HL-60 (cell line): ENCODE measurements at places on chromosomes 12 and 14.

- no peak for DNase-seq
Observed at GRCh38 chr14:102221026-102221425, 81.3 kb downstream of the WDR20 start.

- DNase-seq = peak; percentile 84
Observed at GRCh38 chr12:109844983-109845823, 12.0 kb upstream of the TRPV4 start.

DNA sequence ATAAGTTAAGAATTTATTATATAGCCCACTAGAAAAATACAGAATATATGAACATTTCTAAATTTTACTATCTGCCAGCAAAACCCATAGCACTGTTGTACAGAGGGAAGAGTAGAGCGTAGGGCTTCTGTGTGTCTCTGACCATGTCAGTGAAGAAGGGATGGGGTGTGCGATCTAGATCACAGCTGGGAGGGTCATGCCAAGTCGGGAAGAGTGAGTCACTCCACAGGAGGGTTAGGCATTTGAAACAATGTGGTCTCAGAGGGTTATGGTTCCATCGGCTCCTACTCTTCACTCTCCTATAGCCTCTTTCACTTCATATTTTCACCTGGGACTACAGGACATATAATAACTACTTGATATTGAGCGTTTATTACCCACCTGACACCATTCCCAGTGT lies 185.1 kb upstream of the DDHD1 start:
- no peak for DNase-seq

GRCh38 chr14:75980856-75981255 lies 939 bp downstream of the TGFB3 start:
- no peak for DNase-seq

DNA sequence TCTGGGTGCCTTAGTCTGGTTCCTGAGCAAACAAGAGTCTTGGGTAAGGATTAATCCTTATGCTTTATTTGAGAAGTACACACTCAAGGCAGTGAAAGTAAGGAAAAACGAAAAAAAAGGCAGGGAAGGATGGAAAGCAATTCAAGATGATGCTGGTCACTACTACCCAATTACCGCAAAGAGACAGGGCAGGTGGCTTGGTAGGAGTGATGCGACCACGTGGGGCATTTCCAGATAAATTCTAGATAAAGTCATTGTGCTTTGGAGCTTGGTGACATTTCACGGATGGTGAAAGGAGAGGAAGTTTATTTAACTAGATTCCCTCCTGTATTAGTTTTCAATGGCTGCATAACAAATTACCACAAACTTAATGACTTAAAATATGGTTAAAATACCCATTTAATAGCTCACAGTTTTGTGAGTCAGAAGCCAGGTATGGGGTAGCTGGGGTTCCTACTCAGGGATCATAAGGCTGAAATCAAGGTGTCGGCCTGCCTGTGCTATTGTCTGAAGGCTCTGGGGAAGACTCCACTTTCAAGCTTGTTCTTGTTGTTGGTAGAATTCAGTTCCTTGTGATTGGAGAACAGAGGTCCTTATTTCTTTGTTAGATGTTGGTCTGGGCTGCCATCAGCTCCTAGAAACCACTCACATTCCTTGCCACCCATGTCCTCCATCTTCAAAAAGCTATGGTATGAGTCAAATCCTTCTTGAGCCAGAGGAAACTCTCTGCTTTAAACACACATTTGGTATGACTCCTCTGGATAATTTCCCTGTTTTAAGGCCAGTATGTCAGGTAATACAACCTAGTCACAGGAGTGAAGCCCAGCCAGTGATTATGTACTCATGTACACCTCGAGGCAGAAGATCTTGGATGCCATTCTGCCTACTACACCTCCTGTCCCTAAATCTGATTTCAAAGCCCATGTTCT lies 5.6 kb upstream of the HMGA2 start:
- no peak for DNase-seq

GRCh38 chr12:125503128-125503527 lies 437.9 kb downstream of the AACS start:
- DNase-seq = no peak

GRCh38 chr12:24928131-24928530 lies 20.8 kb downstream of the BCAT1 start:
- DNase-seq = no peak

DNA sequence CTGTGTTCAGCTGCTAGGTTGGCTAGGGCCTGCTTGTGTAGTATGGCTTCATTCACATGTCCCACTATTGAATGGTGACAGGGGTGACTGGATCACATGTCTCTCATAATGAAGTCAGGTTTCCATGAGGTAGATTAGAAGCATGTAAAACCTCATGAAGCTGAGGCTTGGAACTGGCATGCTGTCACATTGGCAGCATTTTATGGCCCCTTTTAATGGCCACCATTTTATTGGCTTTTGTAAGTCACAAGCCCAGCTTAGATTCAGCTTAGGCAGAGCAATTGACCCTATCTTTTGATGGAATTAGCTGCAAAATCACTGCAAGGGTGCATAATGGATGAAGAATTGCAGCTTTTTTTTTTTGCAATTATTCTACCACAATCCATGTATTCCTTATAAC lies 583.5 kb downstream of the MED13L start:
- DNase-seq = no peak

GRCh38 chr14:81386290-81386745 lies 13.8 kb downstream of the STON2 start:
- no peak for DNase-seq

- DNase-seq = no peak
Observed at GRCh38 chr12:89437231-89437630, 84.9 kb upstream of the DUSP6 start.

DNA sequence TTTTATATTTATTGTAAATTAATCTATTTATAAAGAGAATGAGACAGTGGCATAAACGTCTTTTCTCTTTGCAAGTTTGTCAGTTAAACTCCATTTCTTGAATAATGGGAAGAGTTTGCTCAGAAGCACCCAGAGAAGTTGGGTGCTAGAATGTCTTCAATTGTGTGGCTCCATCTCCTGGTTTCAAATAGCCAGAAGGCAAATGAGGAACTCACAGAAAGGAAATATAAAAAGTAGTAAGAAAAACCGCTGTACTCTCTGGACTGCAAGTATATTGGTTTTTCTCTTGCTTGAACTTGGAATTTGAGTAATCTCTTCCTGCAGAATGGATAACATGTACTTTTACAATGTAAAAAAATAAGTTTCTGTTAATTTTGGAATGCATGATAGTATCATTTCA lies 217.5 kb downstream of the DPY19L2 start:
- no peak for DNase-seq

- DNase-seq = no peak
Observed at GRCh38 chr12:115840159-115840558, 437.3 kb downstream of the MED13L start.

DNA sequence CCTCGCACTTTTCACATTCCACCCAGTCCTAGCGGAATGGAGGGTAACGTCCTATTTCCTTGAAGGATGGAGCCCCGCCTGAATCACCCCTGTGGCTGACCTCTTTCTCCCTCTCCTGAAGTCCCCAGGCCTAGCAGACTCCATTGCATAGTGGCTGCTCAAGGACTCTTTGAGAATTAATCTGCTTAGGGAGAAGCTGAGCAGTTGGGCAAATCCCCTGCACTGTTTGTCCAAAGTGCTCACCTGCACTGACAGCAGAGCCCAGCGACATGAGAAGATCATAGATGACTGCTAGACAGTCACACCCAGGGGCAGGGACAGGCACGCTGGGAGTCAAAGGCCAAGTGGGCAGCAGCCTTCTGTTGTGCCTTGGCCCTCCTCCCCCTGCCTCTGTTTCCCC lies 37.7 kb upstream of the DICER1 start:
- no peak for DNase-seq

GRCh38 chr14:38135106-38135867 lies 72.4 kb upstream of the SSTR1 start:
- no peak for DNase-seq

GRCh38 chr14:100241279-100241678 lies 2.3 kb downstream of the YY1 start:
- no peak for DNase-seq

DNA sequence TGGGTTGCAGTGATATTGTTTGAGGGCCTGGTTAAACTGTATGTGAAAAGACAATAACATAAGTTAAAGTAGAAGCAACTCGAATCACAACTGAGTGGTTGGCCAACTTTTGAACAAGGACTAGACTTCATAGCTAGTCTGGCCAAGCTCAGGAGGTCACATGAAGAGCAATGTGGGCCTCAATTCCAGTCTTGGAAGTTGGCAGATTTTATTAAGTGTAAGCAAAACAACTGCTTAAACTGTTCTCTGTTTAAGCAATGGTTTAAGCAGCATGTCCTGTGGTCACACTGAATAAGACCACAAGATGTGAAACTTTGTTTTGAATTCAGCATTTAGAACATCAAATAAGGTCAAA lies 100.4 kb downstream of the TMTC3 start:
- DNase-seq = no peak

- DNase-seq = no peak
Observed at GRCh38 chr14:34604995-34605394, 25.0 kb downstream of the SNX6 start.

DNA sequence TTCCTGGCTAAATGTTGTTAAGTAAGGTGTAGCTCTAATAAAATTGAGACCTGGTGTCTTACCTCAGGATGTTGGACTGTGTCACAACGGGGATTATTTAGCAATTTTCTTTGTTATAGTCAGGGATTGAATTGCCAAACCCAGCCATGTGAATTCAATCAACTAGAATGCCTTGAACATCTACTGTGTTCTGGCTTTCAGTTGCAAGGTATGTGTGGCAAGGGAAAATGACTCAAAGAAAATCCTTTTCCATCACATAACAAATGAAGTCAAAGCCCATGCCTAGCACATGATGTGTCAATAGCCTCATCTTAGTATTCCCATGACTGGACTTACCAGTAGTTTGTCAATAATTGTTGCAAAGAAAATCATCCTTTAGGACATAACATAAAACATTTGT lies 519.8 kb upstream of the FLRT2 start:
- no peak for DNase-seq

- DNase-seq = no peak
Observed at GRCh38 chr12:61538951-61539350, 721.3 kb upstream of the USP15 start.

GRCh38 chr12:64680235-64680634 lies 69.9 kb downstream of the RASSF3 start:
- DNase-seq = no peak

DNA sequence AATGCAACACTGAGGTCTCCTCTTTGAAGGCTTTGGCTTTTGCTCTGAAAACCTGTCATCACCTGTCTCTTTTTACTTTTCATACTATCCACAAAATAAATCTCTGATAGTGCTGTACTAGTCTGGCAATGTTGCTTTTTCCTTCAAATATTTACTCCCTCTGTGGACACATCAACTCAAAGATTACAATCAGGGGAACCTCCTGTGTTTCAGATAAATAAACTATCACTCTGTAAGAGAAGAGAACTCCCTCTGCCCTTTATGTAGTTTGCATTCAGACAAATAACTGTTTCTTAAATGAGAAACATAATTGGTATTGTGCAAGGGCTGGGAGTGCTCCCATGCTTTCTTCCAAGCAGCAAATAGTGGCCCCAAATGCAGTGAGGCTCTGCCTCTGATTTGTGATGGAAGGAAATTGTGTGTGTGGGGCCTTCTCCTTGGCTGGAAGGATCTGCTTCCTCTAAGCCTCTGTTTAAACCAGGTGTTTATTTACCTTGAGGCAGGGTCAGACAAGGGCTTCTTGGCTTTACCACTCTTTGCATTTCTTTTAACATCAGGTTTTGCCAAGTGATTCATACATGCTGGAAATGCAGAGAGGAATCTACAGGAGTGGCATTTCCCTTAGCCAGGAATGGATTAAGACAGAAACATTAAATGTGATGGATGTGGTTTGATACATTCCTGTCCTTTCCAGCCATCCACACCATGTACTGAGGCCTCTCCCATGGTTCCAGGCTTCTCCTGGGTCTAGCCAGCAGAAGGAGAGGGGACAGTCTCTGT lies 69.0 kb downstream of the AKAP6 start:
- no peak for DNase-seq

DNA sequence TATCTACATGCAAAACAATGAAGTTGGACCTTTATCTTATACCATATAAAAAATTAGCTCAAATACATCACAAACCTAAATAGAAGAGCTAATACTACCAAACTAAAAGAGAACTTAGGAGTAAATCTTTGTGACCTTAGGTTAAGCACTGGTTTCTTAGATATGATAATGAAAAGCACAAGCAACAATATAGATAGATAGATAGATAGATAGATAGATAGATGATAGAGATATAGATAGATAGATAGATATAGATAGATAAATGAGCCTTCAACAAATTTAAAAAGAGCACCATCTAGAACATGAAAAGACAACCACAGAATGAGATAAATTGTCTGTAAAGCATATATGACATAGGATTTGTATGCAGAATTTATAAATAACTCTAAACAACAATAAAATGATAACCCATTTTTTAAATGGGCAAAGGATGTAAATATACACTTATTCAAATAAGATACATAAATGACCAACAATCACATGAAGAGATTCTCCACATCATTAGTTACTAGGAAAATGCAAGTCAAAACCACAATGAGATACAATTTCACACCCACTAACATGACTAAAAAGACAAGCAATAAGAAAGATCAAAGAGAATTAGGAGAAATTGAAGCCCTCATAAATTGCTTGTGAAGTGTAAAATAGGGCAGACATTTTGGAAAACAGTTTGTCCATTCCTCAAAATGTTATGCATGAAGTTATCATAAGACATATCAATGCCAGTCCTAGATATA lies 293.7 kb downstream of the BTG1 start:
- no peak for DNase-seq

DNA sequence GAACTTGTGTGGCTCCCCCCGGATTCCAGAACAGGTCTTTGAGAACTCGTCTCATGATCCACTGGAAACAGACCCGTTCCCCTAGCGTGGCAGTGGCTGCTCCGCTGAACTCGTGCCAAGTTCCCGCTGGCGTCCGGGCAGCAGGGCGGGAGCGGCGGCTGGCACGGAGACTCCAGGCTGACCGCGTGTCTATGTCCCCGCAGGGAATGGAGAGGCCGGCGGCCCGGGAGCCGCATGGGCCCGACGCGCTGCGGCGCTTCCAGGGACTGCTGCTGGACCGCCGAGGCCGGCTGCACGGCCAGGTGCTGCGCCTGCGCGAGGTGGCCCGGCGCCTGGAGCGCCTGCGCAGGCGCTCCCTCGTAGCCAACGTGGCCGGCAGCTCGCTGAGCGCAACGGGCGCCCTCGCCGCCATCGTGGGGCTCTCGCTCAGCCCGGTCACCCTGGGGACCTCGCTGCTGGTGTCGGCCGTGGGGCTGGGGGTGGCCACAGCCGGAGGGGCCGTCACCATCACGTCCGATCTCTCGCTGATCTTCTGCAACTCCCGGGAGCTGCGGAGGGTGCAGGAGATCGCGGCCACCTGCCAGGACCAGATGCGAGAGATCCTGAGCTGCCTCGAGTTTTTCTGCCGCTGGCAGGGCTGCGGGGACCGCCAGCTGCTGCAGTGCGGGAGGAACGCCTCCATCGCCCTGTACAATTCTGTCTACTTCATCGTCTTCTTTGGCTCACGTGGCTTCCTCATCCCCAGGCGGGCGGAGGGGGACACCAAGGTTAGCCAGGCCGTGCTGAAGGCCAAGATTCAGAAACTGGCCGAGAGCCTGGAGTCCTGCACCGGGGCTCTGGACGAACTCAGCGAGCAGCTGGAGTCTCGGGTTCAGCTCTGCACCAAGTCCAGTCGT lies 1.5 kb downstream of the APOLD1 start:
- DNase-seq = peak; percentile 63

GRCh38 chr14:102793531-102794328 lies 16.5 kb downstream of the TRAF3 start:
- DNase-seq = no peak
